ENCODE measurements at places on chromosomes 1 and 21.

DNA sequence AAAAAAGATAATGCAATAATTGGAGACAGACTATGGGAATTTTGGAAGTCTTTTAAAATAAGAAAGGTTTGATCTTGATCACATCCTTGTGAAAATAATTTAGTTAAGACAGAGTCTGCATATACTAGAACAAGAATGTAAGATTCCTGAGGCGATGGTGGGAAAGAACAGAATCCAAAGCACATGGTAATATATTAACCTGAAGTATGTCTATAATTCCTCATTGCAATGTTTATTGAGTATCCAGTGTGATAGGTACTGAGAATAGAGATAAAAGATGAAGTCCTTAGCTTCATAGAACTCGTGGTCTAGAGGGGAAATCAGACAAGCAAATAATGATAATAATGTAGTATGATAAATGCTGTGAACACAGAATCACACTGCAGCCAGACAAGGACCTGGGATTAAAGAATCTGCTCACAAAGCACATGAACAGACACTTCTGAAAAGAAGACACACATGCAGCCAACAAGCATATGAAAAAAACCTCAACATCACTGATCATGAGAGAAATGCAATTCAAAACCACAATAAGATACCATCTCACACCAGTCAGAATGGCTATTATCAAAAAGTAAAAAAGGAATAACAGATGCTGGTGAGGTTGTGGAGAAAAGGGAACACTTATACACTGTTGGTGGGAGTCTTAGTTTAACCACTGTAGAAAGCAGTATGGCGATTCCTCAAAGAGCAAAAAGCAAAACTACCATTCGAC lies 6.9 kb upstream of the ANGPTL3 start:
- no peak for DNase-seq

DNA sequence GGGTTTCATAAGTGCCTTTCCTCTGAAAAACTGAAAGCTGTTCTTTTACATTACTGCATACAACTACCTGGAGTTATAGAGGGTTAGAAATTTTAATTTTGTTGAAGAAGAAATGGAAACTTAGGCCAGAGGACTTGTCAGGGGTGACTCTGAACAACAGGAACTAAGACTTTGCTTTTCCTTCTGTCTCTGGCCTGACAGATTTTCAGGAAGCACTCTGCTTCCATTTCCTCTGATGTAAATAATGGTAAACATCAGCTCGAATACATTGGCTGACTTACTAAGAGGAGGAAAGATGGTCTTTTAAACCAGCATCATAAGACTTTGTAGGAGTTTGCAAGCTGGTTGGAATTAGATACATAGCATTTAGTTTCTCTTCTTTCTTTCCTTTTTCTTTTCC lies 27.1 kb upstream of the PLEKHM2 start:
- DNase-seq: no peak

GRCh38 chr1:81600363-81600762 lies 200.4 kb upstream of the ADGRL2 start:
- DNase-seq: no peak

DNA sequence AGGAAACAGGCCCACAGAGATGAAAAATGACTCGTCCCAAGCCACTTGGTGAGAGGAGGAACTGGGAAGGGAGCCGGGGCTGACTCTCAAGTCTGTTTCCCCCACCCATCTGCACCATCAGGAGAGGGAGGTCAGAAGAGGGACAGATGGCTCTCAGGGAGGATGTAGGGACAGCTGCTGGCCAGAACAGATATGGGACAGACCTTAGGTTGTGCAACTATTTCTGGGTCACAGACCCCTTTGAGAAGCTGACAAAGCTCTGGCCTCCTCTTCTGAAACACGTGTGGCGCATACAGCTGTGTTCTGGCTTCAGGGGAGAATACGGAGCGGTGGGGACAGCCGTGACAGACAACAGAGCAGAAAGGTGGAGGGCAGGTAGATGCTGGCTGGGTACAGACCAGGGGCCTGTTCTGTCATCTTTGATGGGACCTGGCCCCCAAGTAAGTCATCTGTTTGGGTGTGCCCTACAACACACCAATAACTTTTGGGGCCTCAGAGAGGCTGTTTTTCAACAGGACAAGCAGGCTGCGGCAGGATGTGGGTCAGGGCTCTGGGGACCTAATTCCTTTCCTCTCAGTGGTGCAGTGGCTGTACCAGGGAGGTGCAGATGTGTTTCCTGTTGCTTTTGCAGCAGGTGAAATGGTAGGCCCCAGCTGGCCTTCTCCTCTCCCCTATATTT lies 7.3 kb downstream of the SH3BGRL3 start:
- no peak for DNase-seq

- no peak for DNase-seq
Observed at GRCh38 chr1:70210820-70211219, 5.4 kb upstream of the LRRC40 start.

- no peak for DNase-seq
Observed at GRCh38 chr1:200231787-200232231, 178.0 kb downstream of the ZNF281 start.

- DNase-seq: no peak
Observed at GRCh38 chr1:103156966-103157365, 48.6 kb upstream of the COL11A1 start.

DNA sequence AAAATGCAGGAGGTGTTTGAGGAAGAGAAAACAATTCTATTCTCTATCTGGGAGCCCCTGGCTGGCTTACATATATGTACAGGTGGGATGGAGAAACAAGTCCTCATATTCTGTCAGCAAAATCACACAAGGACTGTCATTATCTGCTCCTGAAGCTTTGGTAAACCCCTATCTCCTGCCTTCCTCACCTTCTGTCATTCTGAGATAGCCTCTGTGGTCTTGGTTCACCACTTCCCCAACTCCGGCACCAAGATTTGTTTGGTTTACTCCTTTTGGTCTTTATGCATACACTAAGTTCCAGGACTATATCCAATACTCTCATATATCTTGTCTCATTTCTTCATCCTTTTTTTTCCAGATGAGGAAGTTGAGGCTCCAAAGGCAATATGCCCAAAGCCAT lies 551.1 kb downstream of the PLPP3 start:
- no peak for DNase-seq

- DNase-seq: no peak
Observed at GRCh38 chr1:83011265-83011664, 987.7 kb downstream of the TTLL7 start.

GRCh38 chr21:34593423-34593822 lies 21.5 kb downstream of the RCAN1 start:
- no peak for DNase-seq
